CD4-positive, alpha-beta T cell (primary cell): ENCODE measurements at places on chromosomes 1 and 21. TPM values are rescaled to one million over a fixed set of nuclear protein-coding genes. Genes with fewer than 3 reads are reported as not detected.

COP1 gene
- total RNA-seq = 38.6 TPM

SPRR2A gene
- not detected for total RNA-seq

GUCA2A gene
- total RNA-seq = not detected

- H3K4me1 ChIP-seq = no peaks in the 10 kb centered on the region
- no peak overlapping the region for H3K27ac ChIP-seq
Measured at GRCh38 chr1:239617731-239618130, 231.4 kb downstream of the CHRM3 start.

- no peak overlapping the region for H3K4me3 ChIP-seq
- H3K4me1 ChIP-seq = no peaks in the 10 kb centered on the region
- no peak for DNase-seq
Measured at GRCh38 chr1:213564215-213564659, 423.5 kb upstream of the PROX1 start.

DNA sequence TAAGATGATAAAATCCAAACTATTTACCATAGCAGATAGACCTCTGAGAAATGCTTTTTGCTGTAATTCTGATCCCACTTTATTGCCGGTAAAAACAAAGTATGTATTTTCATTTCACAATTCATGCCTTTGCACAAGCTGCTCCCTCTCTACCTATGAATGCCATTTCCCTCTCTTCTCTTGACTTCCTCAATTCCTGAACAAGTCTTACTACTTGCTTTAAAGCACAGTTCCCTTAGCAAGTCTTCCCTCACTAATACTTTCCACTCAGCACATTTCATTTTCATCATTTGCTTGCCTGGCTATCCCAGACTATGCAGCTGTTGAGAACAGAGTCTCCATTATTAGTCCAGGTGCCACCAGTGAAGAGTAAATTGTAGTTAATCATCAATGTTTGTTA is 13.8 kb downstream of the GPATCH2 start:
- H3K4me1 ChIP-seq = no peaks in the 10 kb centered on the region
- DNase-seq = no peak
- H3K4me3 ChIP-seq = no peak overlapping the region
- H3K27ac ChIP-seq = no peak overlapping the region
- peaks cover 18% of the 10 kb centered on the region for H3K36me3 ChIP-seq

DNA sequence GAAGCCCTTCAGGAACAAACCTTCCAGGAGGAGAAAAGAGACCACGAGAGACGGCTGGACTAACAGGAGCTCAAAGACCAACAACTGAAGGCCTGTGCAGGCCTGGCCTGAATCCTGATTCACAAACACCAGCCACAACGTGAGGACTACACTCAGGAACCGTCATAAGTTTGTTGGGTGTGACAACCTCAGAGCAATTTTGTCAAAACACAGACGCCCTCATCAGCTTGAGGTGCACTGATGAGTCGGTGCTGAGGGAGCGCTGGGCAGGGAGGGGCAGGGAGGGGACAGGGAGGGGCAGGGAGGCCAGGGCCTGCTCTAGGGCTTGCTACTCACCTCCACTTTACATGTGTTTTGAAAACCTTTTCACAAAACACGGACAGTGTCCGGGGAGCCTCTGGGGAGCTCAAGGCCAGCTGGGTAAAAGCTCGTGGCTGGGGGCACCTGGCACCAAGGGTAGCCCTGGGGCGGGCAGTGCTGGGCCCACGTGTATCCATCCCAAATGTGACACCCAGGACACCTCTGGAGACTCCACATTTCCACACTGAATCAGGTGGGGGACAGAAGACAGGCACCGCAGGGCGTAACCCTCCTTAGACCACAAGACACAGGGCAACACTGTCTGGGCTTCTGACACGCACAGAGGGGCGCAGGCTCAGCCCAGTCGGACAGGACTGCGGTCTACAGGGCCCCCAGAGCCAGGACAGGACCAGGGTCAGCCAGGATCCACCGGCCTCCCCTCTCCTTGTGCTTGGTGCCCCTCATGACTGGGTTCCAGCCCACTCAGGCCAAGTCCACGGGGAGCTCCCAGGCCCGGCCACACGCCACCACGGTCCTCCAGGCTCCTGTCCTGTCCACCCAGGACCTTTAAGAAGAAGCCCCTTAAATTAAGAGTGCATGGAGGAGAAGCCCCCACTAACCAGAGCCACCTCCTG is 16.5 kb downstream of the LSS start:
- DNase-seq = no peak
- no peak overlapping the region for H3K4me3 ChIP-seq
- no peak overlapping the region for H3K27ac ChIP-seq
- H3K36me3 ChIP-seq = peaks cover 16% of the 10 kb centered on the region

DNA sequence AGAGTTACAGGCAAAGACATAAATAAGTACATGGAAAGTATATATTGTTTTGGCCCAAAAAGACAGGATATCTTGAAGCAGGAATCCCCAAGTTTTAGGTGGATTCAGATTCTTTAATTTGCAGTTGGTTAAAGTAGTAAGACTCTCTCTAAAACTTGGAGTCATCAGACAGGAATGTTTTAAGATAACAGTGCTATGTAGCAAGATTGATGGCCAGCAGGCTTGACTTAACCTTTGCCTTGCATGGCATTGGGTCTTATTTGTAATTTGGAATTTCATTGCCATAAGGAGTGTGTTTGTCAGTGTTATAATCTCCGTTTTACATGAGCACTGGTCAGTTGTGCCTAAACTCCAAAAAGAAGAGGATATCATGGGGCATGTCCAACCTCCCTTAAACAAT is 727.6 kb upstream of the CHRM3 start:
- no peak overlapping the region for H3K27ac ChIP-seq
- H3K4me3 ChIP-seq = no peak overlapping the region
- no peaks in the 10 kb centered on the region for H3K27me3 ChIP-seq
- DNase-seq = no peak
- H3K4me1 ChIP-seq = no peaks in the 10 kb centered on the region
- no peaks in the 10 kb centered on the region for H3K36me3 ChIP-seq

GRCh38 chr1:200896531-200897196 is 2.0 kb downstream of the INAVA start:
- H3K27me3 ChIP-seq = peaks cover 18% of the 10 kb centered on the region
- H3K4me3 ChIP-seq = no peak overlapping the region
- H3K36me3 ChIP-seq = no peaks in the 10 kb centered on the region

- no peaks in the 10 kb centered on the region for H3K4me1 ChIP-seq
- H3K36me3 ChIP-seq = no peaks in the 10 kb centered on the region
- DNase-seq = no peak
Measured at GRCh38 chr1:196651637-196652215, at the start of gene CFH. TSS of gene CFH (plus strand) at chr1:196652043. CDS start at chr1:196652118, 75 bp downstream.

DNA sequence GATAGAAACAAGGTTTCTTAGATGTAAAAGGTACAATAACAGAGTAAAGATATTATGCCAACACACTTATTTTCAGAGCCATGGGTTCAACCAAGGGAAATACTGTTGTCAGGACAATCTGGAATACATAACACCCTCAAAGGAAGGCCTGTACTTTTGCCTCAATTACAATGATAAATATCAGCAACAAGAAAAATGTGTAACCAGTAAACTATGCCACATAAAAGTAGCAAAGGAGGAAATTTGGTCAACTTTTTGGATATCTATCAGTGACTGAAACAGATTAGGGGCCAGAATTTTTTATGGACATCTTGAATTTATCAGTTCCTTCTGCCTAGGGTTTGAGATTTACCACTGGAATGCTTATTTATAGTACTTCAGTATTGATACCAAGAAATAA is 24.6 kb upstream of the RAP1GAP start:
- peaks cover 69% of the 10 kb centered on the region for H3K36me3 ChIP-seq
- no peak overlapping the region for H3K27ac ChIP-seq
- H3K4me1 ChIP-seq = no peaks in the 10 kb centered on the region
- H3K27me3 ChIP-seq = no peaks in the 10 kb centered on the region
- no peak for DNase-seq
- no peak overlapping the region for H3K4me3 ChIP-seq

DNA sequence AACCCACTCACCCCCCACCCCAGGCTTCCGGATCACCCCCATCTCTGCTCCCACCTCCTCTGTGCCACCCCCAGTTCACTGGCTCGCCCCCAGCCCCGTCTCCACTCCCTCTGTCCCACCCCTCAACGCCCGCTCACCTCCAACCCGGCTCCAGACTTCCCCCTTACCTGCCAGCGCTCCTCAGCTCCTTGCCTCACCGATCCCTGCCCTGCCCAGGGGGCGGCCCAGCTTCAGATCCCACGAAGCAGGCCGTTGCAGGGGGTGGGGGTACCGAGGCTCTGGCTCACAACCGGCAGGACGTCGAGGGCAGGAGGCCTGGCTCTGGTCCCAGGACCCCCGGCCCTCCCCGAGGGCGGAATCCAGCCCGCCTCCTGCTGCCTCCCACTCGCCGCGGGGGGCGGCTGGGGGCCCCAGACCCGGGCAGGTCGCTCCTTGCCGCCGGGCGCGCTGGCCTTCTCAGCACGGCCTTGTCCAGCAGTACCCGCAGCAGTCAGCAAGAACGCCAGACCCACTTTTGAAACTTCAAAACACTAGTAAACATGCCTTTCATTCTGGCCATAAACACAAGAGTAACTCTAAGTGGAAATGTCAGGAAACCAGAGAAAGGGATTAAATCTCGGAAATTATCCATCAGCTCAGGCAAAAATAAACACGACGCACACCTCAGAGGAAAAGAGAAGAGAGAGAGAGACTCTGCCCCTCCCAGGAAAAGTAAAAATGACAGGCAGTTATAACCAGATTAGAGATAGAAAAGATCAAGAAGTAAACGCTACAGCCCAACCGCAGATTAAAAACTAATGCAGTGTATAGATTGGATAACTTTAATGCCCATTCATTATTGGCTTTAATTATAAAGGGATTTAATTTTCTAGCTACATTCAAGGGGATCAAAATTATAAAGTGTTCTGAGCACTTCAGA is 1.0 kb upstream of the FAM89A start:
- DNase-seq = no peak
- H3K4me3 ChIP-seq = peak overlapping the region; percentile 78
- H3K27ac ChIP-seq = no peak overlapping the region
- no peaks in the 10 kb centered on the region for H3K27me3 ChIP-seq

- no peak overlapping the region for H3K4me3 ChIP-seq
- H3K36me3 ChIP-seq = no peaks in the 10 kb centered on the region
- H3K4me1 ChIP-seq = peaks cover 8% of the 10 kb centered on the region
- no peak for DNase-seq
- H3K27ac ChIP-seq = no peak overlapping the region
Measured at GRCh38 chr1:91578320-91579109, 77.9 kb downstream of the CDC7 start.

DNA sequence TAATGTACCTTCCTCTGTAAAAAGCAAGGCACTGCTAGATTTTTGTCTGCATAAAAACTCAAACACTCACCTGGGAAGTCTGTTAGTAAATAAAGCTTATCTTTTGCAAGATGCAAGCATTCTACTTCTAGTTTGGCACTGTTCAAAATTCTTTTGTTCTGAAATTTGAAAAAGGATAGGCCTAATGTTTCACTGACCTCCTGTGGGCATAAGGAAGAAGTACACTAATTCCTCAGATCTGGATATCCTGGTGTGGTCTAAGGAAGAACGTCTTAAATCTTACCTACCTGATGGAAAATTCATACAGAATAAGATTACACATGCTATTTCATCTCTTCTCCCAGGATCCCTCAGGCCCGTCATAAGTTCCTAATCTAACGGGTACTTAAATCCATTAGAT is 93.5 kb upstream of the CAMK1G start:
- no peaks in the 10 kb centered on the region for H3K4me1 ChIP-seq
- no peak for DNase-seq
- no peak overlapping the region for H3K4me3 ChIP-seq
- H3K36me3 ChIP-seq = no peaks in the 10 kb centered on the region

DNA sequence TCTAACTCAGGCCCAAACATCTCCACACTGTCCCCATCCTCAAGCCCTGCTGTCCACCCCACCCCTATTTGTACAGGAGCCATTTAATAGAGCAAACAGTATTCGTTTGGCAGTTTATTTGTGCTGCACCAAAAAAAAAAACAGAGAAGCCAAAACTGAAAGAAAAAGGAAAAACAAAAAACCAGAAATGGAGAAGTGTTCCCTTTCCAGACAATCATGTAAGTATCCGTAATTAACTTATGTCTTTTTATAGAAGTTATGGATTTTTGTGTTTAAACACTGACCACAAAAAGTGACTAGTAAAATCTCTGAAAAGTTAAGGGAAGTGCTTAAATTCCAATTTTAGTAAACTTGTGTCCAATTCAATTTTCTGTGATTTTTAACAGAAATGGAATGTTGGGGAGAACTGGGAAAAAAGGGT is 40.4 kb upstream of the ZBTB18 start:
- no peaks in the 10 kb centered on the region for H3K27me3 ChIP-seq
- H3K4me3 ChIP-seq = no peak overlapping the region
- no peaks in the 10 kb centered on the region for H3K4me1 ChIP-seq
- no peaks in the 10 kb centered on the region for H3K36me3 ChIP-seq
- DNase-seq = no peak
- H3K27ac ChIP-seq = no peak overlapping the region

- H3K27me3 ChIP-seq = no peaks in the 10 kb centered on the region
- DNase-seq = no peak
- no peak overlapping the region for H3K27ac ChIP-seq
- H3K4me1 ChIP-seq = peaks cover 43% of the 10 kb centered on the region
Measured at GRCh38 chr1:156154317-156154749, 948 bp downstream of the SEMA4A start.

GRCh38 chr1:169650551-169650950 is 20.6 kb upstream of the SELP start:
- no peak overlapping the region for H3K27ac ChIP-seq
- H3K27me3 ChIP-seq = no peaks in the 10 kb centered on the region
- no peak overlapping the region for H3K4me3 ChIP-seq
- H3K4me1 ChIP-seq = peaks cover 9% of the 10 kb centered on the region
- H3K36me3 ChIP-seq = no peaks in the 10 kb centered on the region

- H3K27me3 ChIP-seq = no peaks in the 10 kb centered on the region
- no peaks in the 10 kb centered on the region for H3K36me3 ChIP-seq
- H3K27ac ChIP-seq = peak overlapping the region; percentile 90
- peaks cover 33% of the 10 kb centered on the region for H3K4me1 ChIP-seq
- DNase-seq = peak; percentile 32
- peak overlapping the region; percentile 75 for H3K4me3 ChIP-seq
Measured at GRCh38 chr1:89844241-89844807, 23.5 kb downstream of the LRRC8D start.

DNA sequence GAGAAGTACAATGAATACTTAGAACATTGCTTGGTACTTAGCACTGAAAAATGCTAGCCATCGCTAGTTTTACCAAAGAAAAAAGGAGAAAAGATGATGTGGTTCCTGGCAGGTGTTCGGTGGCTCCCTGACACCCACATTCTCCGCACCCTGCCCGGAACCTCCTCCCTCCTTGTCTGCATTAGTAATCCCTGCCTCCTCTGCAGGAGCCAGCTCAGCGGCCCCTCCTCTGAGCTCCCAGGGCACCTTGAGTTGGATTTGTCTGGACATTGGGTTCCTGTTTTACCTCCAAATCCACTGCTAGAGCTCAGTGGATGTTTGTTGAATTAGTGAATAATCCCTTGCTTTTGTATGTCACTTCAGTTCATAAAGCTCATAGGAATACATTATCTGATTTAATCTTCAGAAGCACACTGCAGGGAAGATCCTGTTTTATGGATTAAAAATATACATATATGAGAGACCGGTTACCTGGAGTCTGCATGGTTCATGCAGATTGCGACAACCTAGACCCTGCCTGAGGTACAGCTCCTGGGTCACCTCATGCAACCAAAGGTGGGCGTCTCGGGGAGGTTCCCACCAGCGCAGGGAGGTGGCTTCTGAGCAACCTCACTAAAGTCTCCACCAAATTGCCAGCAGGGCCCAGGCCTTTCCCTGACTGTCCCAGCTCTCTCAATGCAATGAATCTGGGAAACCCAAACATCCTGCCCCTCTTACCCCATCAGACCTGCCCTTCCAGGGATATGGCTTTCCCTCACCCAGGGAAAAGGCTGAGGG is 24.2 kb downstream of the PCAT6 start:
- H3K27ac ChIP-seq = no peak overlapping the region
- no peaks in the 10 kb centered on the region for H3K27me3 ChIP-seq
- H3K4me1 ChIP-seq = peaks cover 35% of the 10 kb centered on the region

GRCh38 chr1:11211925-11212587 is 22.9 kb downstream of the ANGPTL7 start:
- no peak overlapping the region for H3K27ac ChIP-seq
- H3K4me1 ChIP-seq = no peaks in the 10 kb centered on the region
- peaks cover 91% of the 10 kb centered on the region for H3K36me3 ChIP-seq
- no peaks in the 10 kb centered on the region for H3K27me3 ChIP-seq
- no peak overlapping the region for H3K4me3 ChIP-seq
